ENCODE measurements at places on chromosomes 2 and 18.
A peak's percentile ranks its signal among the peaks of the same experiment; 100 is the strongest.

DNA sequence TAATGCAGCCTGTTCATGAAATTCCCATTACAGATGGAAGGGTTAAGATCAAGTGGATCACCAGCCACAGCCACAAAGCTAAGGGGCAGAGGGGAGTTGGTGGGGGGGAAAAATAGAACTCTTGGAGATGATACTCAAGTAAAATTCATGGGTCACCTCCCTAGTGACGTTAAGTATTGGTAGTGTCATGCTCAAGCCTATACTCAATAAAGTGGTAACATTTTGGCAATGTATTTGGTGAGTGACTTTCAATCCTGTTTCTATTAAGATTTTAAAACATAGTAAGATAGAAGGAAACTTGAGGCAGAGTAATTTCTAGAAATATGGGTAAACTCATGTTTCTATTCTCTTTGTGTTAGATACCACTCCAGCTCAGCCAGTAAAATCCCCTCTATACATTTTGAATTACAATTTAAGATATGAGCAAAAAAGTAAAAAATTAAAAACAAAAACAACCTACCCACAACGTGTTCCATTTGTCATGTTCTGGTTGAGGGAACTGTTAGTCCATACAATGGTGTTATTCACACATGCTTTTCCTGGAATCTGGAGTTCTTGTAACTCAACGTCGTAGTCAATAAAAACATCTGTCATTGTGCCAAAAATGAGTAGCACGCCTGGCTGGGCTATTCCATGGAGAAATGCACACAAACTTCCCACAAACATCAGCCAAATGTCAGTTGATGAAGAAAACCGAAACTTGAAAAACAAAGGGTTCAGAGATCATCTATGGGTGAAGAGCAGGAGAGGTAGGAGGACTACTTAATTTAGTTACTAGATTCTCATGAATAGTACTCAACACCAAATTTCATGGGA lies 18.1 kb downstream of the ABCB11 start:
- DNase-seq = no peak

DNA sequence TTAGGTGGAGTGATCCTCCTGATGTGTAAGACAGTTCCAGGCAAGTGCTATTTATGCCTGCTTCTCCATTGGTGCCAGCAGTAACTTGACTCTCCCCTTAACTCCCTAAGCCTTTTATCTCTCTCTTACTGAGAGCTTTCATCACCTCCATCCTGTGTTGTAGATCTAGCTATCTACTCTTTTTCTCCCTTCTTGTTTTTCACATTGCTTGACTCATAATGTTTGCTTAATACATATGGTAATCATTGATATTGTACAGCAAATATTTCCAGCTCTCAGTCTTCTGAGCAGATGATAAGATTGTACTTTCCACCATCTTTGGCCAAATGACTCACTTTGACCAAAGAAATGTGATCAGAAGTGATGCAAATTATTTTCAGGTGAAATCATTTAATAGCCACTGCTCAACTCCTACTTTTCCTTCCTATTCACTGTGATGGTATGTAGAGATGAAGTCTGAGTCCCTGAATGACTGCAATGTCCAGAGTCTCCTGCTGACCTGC lies 165.0 kb downstream of the PLCL1 start:
- DNase-seq = no peak

DNA sequence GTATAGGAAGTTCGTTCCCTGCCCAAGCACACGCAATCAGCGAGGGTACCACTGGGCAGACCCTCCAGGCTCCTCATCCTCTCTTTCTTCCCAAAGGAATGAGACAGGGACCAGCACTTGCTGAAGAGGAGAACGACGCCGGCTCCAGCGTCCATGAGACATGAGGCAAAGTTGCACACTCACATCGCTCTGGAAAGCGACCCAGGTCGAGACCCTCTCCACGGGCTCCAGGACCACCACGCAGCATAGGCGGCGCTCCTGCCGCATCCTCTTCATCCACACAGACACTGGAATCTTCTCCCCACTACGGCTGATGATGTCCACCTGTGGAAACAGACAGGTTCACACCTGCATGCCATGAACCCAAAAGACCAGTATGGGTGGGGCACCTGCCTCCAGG lies 10.8 kb downstream of the PASK start:
- DNase-seq = no peak

- no peak for DNase-seq
Observed at GRCh38 chr2:194718881-194719280, 938.1 kb upstream of the SLC39A10 start.

GRCh38 chr2:67954093-67954748 lies 108.6 kb downstream of the C1D start:
- DNase-seq = peak; percentile 15

GRCh38 chr2:20536619-20537422 lies 89.9 kb downstream of the RHOB start:
- no peak for DNase-seq

DNA sequence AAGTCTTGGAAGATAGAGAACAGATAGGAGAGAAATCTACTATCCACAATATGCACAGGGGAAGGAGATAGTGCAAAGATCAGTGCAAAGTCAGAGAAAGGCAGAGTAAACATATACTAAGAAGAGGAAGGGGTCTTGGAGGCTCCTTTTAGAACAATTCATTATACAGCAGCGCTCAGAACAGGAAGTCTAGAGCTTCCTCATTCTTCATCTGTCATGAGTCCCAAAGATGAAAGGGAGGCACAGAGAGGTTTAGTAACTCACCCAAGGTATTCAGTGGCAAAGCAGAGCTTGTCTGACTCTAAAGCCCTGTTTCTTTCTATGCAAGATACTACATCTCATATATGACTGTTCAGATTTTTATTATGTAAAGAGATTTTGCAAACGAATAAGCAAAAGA lies 1.4 kb downstream of the SP110 start:
- DNase-seq = no peak

- no peak for DNase-seq
Observed at GRCh38 chr2:129237966-129238725, 741.3 kb upstream of the RAB6C start.

GRCh38 chr2:166332106-166332505 lies 43.6 kb downstream of the SCN9A start:
- DNase-seq = no peak

DNA sequence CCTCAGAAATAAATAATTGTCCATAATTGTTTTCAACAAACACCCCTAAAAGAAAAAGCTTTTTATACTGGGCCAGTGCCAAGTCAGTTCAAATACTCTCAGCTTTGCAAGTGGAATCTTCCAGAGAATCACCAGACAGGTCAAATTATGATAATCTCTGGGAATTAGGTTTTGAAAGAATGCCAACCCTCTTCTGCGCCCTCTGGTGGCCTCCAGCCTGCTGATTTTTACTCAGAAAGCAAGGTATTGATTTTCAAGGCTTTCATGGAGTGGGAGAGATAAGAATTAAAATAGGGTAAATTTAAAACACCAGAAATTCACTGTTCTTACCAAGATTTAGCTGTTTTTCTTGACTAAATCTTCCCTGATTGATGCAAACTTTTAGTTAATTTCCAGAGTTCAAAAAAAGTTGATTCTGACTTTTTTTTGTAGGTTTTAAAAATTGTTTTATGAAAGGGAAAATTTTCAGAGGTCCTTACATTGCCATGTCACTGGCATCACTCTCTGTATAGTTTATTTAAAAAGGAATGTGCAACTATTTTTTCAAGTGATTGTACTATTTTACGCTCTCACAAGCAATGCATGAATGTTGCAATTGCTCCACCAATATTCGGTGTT lies 282.9 kb upstream of the TNP1 start:
- DNase-seq = peak; percentile 41

GRCh38 chr2:188813857-188814256 lies 160.3 kb upstream of the COL3A1 start:
- DNase-seq = no peak

- no peak for DNase-seq
Observed at GRCh38 chr2:233974530-233975071, 57.4 kb downstream of the TRPM8 start.

GRCh38 chr18:12658426-12659138 lies 675 bp upstream of the SPIRE1 start:
- DNase-seq = peak; percentile 33

DNA sequence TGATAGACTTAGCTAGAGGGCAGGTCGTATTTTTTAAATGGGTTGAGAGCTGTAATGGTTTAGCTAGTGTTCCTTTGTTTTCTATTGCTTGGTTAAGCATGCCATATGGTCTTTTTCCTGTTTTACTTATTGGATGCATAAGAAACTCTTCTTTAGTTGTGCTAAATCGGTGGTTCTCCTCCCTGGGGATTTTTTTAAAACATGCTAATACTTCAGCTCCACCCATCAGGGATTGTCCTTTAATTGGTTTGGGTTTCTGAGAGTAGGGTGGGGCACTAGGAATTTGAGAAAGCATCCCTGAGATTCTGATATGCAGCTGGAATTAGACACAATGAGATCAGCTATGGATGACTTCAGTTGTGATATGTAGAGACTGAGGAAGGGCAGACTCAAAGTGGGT lies 497.2 kb downstream of the THSD7B start:
- DNase-seq = peak; percentile 91

DNA sequence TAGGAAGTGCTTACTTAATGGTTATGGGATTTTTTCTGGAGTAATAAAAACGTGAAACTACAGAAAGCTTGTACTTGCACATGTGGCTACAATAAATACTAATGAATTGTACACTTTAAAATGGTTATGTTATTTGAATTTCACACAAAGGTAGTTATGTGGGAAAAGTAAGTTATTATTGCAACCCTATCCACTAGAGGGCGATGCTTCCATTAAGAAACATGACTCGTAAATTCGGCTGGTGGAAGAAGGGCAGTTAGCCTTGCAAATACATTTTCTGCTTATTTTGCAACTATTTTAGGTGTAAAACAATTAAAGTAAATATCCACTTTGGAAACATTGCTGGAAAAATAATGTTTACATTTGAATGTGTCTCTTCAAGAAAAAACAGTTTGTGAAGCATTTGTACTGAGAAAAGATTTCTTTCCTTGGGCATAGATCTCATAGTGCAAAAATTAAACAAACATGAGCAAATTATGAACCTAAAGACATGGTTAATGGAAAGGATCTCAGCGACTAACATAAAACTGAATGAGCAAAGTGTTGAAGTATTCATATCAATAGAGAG lies 68.1 kb upstream of the CSRNP3 start:
- DNase-seq = peak; percentile 73

- no peak for DNase-seq
Observed at GRCh38 chr18:10785798-10786197, 260.0 kb downstream of the NAPG start.

DNA sequence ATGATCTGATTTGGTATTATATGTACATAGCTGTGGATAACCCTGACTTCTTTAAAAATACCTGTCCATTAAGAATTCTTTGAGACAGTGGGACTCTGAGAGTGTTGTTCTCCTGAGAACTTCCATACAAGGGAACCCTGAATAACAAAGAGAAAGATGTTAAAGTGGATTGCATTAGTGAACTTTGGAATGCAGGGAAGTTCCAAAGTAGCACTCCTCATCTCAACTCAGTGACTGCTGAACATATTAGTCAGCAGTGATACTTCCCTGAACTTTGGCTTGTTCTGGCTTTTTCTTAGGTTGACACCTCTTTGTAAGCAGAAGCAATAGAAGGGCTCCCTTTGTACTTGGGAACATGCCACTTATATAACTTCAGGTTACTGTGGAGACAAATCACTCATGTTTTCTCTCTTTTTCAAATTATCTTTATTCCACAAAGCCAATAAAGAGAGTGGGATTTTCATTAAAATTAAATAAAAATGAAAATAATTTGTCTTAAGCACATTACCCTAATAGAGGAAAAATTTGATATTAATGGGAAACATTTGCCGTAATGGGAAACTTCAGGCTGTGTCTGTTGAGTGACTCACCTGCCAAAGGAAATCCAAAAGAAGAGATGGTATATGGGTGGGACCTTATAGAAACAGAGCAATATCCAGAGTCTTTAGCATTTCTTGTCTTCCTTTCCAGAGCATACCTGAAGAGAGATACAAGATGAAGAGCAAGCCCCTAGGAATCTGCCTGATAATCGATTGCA lies 33.3 kb downstream of the CFLAR start:
- no peak for DNase-seq

GRCh38 chr2:240574386-240575100 lies 6.3 kb downstream of the RNPEPL1 start:
- DNase-seq = no peak

DNA sequence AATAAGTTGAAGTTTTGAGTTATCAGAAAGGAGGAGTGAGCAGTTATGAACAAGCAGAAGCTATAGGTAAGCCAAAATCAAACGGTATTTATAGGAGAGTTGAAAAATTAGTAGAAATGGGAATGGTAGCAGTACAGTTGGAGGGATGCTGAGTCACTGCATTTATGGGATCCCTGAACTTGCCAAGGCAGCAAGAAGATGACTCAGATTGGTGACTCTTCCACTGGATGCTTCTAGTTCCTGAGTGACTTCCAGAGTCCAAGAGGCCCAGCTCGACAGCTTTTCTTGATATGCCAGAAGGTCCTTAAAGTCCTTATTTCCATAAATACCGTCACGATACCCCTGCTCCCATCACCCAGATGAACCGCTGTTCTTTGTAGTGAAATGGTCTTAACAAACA lies 31.1 kb upstream of the ACTR3 start:
- DNase-seq = no peak

DNA sequence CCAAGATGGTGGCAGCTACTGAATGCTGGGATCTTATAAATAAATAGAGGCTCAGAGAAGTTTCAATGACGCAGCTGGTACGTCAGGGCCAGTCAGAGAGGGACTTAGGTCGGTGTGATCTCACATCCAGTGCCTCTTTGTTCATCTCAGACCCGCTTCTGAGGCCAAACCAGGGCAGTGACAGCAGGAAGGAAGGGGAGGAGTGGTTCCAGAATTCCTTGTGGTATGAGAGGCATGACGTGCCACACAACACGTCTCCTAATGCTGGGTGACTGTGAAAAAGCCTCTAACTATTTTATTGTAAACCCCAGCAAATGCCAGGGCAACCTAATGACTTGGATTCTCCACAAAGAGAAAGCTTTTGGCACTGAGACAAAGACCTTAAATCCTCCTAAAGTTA lies 423.3 kb downstream of the LPIN1 start:
- DNase-seq = no peak

DNA sequence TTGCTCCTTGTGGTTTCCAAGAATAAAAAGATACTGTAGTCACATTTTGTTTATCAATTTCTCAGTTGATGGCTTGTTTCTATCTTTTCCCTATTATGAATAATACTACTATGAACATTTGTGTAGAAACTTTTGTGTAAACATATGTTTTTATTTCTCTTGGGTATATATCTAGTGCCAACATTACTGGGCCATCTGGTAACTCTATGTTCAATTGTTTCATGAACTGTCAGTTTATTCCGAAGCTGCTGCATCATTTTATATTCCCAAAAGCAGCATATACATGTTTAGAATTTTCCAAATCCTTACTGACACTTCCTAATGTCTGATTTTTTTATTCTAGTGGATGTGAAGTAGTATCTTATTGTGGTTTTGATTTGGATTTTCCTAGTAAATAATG lies 737.6 kb upstream of the TMEFF2 start:
- peak; percentile 28 for DNase-seq

DNA sequence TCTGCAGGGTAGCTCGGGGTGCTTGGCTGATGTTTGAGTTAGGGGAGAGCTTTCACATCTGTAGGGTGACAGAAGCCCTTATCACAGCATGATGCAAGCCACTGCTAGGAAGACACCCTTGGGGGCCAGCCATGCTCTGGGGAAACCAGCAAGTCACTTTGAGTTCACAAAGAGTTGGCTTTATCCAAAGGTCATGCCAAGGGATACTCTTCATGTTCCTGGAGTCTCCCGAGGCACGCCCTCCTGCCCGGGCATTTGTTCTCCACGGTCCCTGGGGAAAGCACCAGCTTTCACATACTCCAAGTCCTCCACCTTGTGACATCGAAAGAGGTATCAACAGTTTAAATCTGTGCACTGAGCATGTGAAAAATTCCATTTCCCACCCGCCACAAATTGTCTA lies 227.7 kb downstream of the VAPA start:
- no peak for DNase-seq

- DNase-seq = no peak
Observed at GRCh38 chr2:199488772-199489400, 31.1 kb upstream of the SATB2 start.

Measured in NCI-H2171 treated with DMSO at 0.1 percent for 48 hours (cell line).